ENCODE measurements at places on chromosomes 5 and 9.

GRCh38 chr9:4197548-4197947, 102.3 kb downstream of the GLIS3 start:
- DNase-seq = no peak

DNA sequence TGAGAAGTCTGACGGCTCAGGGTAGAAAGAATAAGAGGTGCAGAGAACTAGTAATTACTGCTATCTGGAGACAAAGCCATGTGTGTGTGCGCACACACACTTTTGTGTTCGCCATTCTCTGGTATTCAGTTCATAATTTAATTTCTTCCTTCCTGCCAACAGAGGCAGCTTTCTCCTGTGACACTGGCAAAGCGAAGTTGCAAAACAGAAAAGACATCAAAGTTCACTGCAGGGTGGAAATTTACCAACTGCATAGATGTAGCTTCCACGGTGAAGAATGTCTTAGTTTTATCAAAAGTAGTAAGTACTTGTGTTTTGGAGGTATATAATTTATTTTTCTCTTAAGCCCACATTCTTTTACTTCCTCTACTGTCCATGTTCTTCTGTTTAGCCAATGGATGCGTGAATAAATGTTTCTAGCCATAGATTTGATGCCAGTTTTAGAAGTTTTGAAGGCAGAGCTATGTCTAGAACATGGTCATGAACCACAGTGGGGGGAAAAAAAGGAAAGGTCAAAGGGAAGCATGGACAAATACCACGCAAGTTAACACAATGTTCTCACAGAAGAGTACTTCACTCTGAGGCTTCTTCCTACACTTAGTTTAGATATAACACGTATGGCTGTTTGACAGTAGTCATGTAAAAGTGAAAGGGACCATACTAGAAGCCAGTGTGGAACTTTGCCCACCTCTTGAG, 536.5 kb upstream of the GRIA1 start:
- no peak for DNase-seq

DNA sequence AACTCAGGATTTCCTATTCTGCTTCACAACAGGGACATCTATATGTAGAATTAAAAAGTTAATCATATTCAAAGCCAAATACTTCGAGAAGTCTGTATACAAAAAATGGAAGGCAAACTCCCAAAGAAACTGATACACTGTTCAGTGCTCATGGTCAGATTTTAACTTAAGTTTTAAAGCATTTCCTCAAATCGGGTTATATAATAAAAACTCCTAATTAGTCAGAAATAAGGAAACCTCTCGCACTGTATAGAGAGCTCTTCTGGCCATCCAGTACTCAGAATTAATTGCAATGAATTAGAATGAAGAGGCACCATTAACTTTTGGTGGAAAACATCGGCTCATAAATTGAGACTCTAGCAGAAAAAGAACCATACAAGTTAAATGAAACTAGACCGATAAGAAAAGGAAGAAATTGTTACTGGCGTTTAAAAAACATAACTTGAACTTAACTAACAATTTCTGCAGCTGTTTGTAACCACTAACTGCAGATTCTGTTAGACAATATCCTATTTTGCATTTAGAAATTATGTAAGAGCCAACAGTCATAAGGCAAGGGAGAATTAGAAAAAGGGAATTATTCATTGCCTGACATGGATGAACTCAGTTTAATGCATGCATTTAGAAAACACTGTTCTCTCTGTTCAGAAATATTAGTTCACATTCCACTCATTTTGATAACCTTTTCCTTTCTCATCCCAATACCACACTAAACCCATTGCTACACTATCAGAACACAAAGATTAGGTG, 96.6 kb downstream of the FNBP1 start:
- DNase-seq = no peak

DNA sequence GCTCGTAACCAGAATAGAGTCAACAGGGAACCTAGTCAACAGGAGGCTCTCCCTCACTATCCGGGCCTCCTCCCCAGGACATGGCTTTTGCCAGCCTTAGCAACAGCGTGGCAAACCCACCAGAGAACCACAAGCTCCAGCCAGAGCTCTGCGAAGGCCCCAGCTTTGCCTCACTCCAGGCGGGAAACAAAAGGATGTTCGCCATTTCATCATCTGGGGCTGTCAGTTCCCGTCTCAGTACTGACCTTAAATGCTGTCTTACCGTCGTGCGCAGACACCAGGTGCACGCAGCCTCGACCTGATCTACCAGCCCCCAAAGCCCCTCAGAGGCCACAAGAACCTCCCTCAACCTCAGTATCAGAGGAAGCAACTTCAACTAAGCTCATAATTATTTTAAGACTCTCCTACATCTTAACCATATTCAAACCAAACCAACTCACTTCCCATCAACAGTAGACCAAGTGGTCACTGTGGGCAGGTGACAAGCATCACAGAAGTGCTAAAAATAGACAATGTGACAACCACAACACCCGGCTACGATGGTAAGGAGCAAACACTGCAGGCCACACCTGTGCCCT, 71.4 kb downstream of the SEMA4D start:
- DNase-seq = no peak

DNA sequence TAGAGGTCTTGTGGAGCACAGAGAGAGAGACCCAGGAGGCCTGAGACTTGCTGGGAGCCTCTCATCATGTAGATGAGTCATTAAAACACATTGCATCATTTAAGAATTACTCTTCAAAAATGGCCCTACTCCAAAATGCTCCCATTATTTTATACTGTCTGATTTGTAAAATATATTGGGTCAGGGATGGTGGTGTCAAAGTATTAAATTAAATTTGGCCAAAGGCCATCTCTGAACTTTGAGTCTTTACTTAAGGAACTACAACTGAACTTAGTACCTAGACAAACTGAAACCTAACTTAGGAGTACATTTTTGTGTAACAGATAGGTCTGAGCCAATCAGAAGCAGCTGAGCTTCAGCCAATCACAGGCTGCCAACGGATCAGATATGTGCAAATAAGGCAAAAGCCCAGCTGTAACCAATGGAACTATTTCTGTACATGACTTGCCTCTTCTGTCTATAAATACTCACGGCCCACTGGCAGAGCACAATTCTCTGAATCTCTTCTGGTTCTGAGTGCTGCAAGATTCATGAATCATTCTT, 657.2 kb downstream of the TLE1 start:
- DNase-seq = peak; percentile 54
